Right renal pelvis (tissue), 4 donors: ENCODE measurements at places on chromosomes 3 and 15. TPM values are rescaled to one million over a fixed set of nuclear protein-coding genes. Genes with fewer than 3 reads are reported as not detected.

DNA sequence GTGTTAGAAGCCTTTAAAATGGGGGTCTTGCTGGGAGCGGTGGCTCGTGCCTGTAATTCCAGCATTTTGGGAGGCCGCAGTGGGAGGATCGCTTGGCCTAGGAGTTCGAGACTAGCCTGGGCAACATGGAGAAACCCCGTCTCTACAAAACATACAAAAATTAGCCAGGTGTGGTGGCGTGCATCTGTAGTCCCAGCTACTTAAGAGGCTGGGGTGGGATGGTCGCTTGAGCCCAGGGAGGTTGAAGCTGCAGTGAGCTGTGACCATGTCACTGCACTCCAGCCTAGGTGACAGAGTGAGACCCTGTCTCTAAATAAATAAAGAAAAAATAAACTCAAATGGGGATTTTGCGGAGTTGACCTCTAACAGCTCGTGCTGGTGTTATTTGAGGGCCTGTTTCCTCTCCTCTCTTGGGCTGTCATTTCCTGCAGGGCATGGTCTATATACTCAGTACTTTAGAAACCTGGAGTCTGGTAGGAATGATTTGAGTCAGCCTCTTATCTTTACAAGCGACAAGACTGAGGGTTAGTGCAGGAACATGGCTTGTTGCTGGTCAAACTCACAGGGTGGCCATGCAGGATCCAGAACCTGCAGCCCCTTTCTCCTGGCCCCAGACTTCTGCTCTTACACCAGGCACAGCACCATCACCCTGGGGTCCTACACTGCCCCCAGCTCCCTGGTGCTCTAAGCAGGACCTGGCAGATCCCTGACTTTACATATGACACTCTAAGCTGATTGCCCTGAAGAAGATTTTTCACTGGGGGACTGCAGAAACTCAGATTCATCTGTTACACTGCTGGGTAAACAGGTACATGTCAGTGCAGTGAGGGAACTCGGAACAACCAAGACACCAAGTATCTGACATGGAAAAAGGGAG, 15.1 kb downstream of the EHD4 start:
- DNase-seq, result no peak

DNA sequence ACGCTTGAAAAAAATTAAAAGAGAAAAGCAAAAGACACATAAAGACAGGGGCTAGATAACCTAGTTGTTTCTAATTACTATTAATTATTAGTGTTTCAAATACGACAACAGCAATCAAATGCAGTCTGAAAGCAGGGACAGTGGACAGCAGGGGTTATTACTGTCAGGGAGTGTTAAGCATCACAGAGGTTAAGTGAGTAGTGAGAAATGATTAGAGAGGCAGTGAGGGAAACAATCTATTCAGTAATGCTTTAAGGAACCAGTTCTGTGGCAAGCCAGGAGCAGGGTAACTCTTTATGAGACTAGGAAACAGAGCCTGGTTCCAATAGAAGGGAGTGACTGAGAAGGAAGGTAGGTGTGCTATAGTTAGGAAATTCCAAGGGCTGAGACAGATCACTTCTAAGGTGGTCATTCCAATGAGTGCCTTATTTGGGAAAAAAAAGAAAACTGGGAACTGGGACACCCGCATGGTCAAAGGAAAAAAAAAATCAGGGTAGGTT, 15.0 kb downstream of the RYK start:
- no peak for DNase-seq

DNA sequence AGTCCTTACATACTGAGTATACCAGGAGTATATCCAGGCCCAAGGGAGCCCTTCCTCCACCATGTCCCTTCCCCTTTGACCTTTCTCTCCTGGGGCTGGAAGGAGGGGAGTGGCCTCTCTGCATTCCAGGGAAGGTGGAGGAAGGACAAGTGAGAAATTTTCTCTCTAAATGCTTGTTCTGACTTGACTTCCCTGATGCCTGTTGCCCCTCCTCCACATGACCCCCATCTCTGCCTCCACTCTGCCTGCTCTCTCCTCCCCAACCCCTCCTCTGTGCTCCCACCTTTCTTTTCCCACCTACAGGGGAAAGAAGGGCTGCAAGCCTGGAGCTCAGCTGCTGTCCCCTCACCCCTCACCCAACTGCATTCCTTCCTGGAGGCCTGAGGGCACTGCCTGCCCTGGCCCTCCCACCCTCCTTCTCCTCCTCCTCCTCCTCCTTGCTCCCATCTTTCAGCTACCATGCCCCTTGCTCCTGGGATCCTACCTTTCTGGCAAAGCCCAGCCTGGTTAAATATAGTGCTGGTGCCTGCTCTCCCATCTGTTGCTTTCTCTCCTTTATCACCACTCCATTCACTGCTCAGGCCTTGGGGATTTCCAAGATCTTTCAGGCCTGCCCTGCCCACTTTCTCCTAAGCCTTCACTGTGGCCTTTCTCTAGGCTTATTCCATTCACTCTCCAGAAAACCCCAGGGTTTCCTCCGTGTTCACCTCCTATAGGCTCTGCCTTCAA, 8.5 kb upstream of the DAG1 start:
- no peak for DNase-seq

GRCh38 chr3:34863485-34863884, 775.8 kb upstream of the ARPP21 start:
- DNase-seq, result no peak

DNA sequence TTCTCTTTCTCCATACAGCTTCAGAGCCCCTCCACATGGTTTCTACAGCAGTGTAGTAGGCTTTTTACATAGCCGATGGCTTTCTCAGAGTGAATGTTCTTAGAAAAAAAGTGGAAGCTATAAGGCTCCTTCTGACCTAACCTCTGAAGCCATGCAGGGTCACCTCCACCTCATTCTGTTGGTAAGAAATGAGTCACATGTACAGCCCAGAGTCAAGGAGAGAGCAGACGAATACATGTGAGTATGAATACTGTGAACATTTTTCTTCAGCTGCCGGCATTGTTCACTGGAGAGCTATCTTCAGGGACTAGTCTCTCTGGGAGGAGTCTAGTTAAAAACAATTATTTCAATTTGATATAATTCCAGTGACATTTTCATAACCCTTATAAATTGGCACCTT, 68.2 kb upstream of the THRB start:
- no peak for DNase-seq

DNA sequence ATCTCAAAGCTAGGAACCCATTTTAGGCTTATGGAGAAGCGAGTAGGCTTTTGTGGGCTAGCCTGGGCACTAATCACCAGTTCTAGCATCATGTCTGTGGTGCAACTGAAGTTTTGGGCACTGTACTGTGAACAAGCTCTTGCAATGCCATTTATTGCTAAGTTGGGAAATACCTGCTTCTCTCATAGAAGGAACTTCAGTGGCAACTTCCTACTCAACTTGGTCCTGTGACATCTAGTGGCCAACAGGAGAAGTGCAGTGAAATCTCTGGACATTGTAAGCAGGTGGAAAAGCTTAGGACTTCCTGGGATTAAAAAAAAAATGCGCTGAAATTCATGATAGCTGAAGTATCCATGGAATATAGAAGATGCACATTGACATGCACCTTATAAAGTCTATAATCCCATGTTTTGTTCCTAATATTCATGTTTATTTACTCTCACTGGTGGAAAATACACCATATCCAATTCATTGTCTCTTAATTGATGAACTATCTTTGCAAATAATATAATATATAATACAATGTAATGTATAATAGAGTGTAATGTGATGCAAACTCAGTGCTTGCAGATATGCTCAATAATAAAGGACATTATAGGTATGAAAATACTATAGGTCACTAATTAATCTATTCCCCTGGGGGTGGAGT, 6.5 kb upstream of the ALDH1A3 start:
- no peak for DNase-seq

GRCh38 chr3:25412269-25412668, 15.8 kb upstream of the RARB start:
- no peak for DNase-seq

- no peak for DNase-seq
Observed at GRCh38 chr3:182914341-182914740, 66.0 kb downstream of the DCUN1D1 start.

DNA sequence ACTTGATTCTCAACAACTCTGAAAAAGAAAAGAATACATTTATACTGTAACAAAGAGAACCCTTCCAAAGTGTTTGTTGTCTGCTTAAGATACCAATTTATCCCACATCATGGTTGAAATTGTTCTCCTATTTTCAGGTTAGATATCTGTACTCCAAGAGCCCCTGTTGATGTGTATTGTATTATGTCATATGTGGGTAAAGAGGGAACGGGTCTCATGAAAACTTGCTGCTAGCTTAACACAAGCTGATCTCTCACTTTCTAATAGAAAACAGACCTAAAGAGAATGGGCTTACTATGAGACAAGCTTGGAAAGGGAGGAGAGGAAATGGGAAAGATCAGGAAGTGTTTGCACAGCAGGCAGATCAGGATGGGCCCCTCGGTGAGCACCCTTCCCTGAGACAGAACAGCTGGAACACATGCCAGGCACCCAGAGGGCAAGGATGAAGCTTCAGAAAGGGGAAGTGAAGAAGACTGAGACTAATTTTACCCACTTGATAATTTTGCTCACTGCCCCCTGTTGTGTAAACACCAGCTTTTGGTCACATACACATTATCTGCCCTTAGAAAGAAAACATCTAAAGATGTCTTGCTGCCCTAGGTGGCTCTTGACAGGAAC, 747.9 kb upstream of the CCDC54 start:
- no peak for DNase-seq

DNA sequence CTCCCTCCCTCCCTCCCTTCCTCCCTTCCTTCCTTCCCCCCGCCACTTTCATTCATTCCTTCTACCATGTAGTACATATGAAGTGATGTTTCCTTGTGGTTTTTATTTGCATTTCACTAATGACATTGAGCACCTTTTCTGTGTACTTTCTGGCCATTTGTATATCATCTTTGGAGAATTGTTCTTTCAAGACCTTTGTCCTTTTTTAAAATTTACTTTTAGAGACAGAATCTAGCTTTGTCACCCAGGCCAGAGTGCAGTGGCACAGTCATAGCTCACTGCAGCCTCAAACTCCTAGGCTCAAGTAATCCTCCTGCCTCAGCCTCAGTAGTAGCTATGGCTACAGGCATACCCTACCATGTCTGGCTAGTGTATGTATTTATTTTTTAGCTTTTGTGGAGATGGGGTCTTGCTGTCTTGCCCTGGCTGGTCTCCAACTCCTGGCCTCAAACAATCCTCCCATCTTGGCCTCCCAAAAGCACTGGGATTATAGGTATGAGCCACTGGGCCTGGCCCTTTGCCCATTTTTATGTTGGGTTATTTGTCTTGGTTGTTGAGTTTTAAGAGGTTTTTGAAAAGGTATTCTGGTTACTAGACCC, 42.0 kb upstream of the CTDSPL2 start:
- DNase-seq, result no peak

- no peak for DNase-seq
Observed at GRCh38 chr15:46297766-46298165, 662.9 kb downstream of the SQOR start.

DNA sequence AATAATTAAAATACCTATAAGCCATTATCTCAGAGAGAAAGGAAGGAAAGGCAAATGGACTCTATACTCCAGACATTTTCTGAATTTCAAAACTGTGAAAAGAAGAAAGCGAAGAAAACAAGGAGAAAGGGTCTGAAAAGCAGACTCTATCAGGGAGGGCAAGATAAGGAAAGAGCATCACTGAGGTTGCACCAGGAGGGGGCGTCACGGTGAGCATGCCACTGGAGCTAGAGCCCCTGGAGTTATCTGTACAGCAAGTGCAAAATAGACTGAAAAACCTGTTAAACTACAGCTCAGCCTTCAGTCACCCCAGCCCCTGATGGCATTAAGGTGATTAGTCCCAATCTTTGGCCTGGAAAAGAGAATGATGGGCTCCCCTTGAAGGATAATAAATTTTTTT, 514.3 kb downstream of the GABRG3 start:
- no peak for DNase-seq

DNA sequence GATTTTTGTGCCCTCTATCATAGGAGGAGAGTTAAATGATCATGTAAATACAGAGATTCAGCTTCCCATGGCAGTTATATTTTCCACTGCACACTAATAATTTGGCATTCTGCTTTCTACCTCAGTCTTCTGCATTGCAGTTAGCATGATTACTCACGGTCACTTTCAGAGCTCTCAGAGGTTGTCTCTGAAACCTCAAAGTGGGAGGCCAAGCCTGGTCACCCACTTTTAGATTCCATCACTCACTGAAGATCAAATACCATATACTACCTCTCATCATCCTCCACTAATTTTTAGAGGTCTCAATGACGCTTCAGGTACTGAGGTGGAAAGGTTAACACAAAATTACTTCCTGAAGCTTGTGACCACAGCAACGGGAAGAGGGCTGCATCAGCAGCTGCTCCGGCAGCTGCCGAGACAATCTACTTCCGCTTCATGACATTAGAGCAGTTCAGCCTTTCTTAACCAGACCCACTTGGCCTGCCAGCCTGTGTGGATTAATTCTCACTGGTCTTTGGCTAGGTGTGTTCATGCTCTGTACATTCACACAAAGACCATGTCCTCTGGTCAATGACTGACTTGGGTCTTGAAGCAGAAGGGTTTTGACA, 416.4 kb upstream of the PDZRN3 start:
- DNase-seq, result no peak

DNA sequence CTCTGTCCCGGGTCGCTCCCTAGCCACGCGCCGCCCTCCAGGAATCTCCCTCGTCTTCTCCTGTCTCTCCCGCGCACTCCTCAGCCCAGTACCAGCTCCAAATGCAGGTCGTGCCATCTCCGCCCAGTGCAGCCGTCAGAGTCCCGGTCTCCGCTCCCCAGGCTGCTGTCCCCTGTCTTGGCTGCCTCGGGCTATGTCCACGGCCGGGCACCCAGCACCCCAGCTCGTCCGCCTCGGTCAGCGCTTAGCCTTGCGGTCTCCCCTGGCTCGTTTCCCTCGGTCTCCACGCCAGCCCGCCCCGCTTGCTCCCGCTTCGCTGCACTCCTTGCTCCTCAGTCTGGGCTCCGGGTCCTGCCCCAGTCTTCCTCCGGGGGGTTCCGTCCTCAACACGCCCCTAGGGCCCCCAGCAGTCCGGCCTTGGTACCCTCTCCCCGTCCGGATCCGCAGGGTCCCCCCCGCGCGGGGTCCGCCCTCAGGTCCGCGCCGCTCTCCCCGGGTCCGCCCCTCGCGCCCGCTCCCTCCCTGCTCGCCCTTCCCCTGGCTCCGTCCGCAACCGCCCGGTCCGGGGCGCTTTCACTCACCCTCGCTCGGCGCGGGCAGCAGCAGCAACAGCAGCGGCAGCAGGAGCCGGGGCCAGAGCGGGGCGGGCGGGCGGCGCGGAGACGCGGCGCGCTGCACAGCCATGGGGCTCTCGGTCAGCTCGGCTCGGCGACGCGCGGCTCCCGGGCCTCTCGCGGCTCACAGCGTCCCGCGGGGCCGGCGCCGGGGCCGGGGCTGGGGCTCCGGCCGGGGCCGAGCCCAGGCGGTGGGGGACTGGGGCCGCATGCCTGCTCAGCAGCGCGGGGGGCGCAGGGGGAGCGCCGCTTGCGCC, 462 bp downstream of the IGDCC3 start:
- DNase-seq, result no peak

- no peak for DNase-seq
Observed at GRCh38 chr15:34794590-34795206, 651 bp downstream of the ACTC1 start.

GRCh38 chr15:59394166-59394661, 21.5 kb upstream of the MYO1E start:
- DNase-seq, result no peak

The TRIM42 gene
- polyA plus RNA-seq, result not detected

The MAGEF1 gene
- polyA plus RNA-seq, result 106 TPM

The ITIH1 gene
- polyA plus RNA-seq, result not detected

The SH2D7 gene
- 0.30 TPM for polyA plus RNA-seq

The PP2D1 gene
- polyA plus RNA-seq, result 0.25 TPM

The NEK10 gene
- 1.8 TPM for polyA plus RNA-seq

The BBS4 gene
- polyA plus RNA-seq, result 39.1 TPM

The MESP2 gene
- polyA plus RNA-seq, result 0.18 TPM
